Activated CD8-positive, alpha-beta memory T cell treated with anti-CD3 and anti-CD28 coated beads for 1 hour (primary cell): ENCODE measurements at places on chromosomes 3 and 15.

GRCh38 chr3:125148836-125149235, 63.7 kb downstream of the SLC12A8 start:
- no peak for DNase-seq

- no peak for DNase-seq
These were observed 2.9 kb downstream of the CTNNB1 start for GRCh38 chr3:41202075-41202833.

- peak; percentile 7 for DNase-seq
These were observed 79.4 kb downstream of the FRMD4B start for GRCh38 chr3:69306239-69307185.

DNA sequence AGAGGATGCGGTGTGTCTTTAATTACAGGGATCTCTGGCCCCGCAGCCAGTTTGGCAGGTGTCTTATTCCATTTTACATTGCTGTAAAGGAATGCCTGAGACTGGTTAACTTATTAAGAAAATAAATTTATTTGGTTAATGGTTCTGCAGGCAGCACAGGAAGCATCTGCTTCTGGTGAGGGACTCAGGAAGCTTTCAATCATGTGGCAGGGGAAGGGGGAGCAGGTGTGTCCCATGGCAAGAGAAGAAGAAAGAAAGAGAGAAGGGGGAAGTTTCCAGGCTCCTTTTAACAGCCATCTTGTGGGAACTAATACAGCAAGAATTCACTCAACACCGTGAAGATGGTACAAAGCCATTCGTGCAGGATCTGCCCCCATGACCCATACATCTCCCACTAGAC, 128.0 kb upstream of the CRBN start:
- no peak for DNase-seq

DNA sequence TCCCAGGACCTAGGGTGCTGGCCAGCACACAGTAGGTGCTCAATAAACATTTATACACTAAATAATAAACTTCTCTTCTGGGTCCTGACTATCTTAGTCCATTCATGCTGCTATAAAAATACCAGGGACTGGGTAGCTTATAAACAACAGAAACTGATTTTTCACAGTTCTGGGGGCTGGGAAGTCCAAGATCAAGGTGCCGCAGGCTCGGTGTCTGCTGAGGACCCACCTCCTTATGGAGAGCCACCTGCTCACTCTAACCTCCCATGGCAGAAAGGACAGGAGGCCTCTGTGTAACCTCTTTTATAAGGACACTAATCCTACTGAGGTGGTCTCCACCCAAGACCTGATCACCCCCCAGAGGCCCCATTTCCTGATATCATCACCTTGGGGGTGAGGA, 114.4 kb upstream of the IQSEC1 start:
- DNase-seq: no peak

GRCh38 chr3:27115352-27115751, 253.8 kb downstream of the NEK10 start:
- DNase-seq: no peak

GRCh38 chr15:99826157-99826780, 93.0 kb upstream of the LYSMD4 start:
- DNase-seq: no peak

- no peak for DNase-seq
These were observed 18.2 kb downstream of the IDH3A start for GRCh38 chr15:78167227-78167888.

DNA sequence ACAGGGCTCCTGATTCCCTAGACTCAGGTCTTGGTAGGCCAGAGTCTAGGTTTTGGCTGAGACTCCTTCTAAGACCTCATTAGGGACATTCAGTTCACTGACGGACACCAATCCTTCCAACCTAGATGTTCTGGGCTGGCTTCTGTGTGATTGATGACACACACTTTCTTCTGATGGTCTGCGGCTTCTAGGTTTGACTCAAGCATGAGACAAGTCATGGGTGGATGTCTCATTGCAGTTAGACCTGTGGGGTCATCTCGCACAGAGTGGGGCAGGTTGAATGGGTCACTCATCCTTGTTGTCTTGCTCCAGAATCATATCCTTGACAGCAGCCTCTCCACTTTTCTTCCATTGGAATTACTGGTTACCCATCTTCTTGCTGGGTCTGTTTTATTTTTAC, 35.8 kb downstream of the ARNT2 start:
- no peak for DNase-seq

GRCh38 chr3:23740517-23740965, 65.2 kb upstream of the UBE2E1 start:
- DNase-seq: no peak

DNA sequence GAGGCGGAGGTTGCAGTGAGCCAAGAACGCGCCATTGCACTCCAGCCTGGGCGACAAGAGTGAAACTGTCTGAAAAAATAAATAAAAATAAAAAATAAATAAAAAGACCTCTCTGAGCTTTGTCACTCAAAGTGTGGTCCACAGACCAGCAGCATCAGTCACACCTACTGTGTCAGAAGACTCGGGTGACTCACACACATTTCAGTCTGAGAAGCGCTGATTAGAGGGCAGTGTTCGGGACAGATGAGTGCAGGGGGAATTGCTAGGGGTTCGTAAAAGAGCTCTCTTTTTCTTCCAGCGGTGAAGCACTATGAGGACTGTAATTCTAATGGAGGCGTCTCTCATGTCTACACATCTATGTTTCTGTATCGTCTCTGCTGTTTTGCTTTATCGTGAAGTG, 5.7 kb downstream of the PODXL2 start:
- no peak for DNase-seq

- DNase-seq: no peak
These were observed 145.9 kb downstream of the SHQ1 start for GRCh38 chr3:72702390-72702789.

GRCh38 chr3:126180477-126181397, at the start of gene ALDH1L1:
ALDH1L1 (minus strand) TSS chr3:126180586; CDS start chr3:126160979, 19,607 bp downstream.
- no peak for DNase-seq

DNA sequence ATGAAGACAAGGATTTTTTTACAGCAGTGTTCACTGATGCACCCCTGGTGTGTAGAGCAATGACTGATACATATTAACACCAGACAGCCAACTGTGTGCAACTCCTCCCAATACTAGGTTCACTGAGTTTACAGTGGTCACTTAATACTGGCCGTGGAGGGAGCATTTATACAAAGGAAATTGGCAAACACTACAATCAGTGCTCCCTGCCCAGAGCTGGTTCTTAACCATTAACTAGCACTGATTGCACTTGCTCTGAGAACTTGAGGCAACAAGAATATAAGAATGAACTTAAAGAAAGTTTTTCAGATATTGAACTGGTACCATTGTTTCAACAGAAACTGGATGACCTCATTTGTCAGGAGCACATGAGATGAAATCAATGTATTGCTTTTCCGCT, 110.6 kb downstream of the MAGI1 start:
- no peak for DNase-seq

- DNase-seq: no peak
These were observed 27.3 kb upstream of the SPRED1 start for GRCh38 chr15:38225381-38225780.

- DNase-seq: no peak
These were observed 65.6 kb upstream of the CTXND1 start for GRCh38 chr15:80317389-80318182.

GRCh38 chr15:39581242-39581792, 438 bp downstream of the THBS1 start:
- DNase-seq: no peak

- DNase-seq: no peak
These were observed 41.6 kb upstream of the AP3B2 start for GRCh38 chr15:82751308-82751707.

- no peak for DNase-seq
These were observed 31.6 kb upstream of the PDZRN3 start for GRCh38 chr3:73656241-73656890.

DNA sequence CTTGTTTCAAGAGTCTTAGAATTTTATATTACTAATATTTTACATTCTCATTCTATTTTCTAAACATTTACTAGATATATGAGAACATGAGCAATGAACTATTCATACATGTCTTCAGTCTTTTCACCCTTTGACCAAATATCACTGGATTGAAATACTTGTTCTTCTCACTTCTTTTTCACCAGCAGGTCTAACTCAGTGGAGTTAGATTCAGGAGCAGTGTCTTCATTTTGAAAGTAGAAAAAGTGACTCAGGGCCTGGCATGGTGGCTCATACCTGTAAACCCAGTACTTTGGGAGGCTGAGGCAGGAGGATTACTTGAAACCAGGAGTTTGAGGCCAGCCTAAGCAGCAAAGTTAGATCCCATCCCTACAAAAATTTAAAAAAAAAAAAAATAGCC, 70.8 kb downstream of the USP13 start:
- no peak for DNase-seq

- DNase-seq: no peak
These were observed 491.1 kb downstream of the AGBL1 start for GRCh38 chr15:86570738-86571137.

DNA sequence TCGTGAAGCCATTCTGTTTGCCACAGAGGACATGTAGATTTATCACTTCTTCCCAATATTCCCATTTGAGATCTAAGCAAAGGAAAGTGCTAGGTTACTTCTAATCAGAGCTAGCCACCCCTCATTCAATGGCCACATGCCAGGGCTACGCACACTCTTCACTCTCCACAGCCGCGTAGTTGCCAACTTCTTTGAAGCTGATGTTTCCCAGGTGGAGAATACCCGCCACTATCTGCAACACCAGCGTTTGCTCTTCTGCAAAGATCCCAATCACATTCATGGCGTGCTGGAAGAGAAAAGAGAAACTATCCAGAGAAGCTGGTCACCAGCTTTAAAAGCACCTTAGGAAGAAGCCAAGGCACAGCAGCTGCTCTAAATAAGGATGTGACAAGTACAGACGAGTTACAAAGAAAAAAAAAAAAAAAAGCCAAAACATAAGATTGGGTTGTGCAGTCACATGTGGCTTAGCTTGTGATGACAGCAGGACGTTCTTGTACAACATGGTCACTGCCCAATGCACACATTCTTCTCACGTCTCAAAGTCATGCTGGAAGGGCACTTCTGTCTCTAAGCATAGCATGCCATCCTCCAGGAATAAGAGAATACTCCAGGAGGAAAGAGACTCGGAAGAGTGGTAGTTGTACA, 16.4 kb downstream of the LDHAL6B start:
- no peak for DNase-seq

- no peak for DNase-seq
These were observed 193.1 kb upstream of the LRRFIP2 start for GRCh38 chr3:37367436-37367835.
